ENCODE measurements at places on chromosomes 5 and 9.

DNA sequence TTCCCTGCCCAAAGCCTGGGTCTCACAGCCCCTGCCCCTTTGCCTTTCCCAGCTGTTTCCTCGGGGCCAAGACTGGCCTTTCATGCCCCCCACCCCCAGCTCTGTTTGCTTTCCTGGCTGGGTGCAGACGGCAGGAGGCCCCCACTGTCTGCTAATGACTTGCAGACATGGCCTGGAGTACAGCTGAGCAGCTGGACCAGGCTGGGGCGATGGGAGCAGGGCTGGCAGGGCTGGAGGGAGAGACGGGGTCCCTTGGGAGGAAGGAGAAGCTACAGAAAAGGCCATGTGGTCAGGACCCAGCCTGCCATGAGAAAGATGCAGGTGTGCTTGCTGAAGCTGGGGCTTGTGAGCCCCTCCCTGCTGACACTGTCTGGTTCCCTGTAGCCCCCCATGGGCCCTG lies 28.3 kb upstream of the GFPT2 start:
- DNase-seq = no peak

DNA sequence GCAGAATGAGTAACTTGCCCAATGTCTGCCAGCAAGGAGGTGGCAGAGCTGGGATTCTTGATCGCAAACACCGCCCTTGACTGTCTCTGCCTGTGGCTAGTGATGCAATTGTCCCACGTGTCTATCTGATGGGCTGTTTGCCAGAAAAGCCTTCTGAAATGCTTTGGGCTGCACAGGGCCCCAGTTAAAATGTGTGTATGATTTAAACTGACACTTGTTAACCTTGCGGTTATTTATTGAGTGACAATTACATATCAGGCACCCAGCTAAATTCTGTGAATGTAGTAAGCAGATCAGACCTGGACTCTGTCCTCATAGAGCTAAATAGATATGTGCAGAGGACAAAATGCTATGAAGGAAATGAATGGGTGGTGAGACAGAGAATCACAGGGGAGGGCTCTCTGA lies 11.6 kb upstream of the IL12B start:
- DNase-seq = peak; percentile 18

DNA sequence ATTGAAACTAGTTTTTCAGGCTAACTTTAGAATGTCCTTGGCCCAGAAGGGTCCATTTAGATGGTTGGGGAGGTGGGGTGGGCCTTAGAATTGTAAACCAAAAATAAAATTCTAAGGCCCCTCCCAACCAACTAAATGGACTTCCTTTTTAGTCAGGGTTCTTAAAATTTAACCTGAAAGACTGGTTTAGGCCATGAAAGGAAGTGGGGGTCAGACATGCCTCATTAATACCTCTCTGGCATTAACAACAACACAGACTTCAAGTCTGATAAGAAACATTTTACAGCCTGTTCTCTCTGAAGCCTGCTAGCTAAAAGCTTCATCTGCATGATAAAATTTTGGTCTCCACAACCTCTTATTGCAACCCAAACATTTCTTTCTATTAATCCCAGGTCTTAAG lies 65.5 kb upstream of the TNC start:
- no peak for DNase-seq

DNA sequence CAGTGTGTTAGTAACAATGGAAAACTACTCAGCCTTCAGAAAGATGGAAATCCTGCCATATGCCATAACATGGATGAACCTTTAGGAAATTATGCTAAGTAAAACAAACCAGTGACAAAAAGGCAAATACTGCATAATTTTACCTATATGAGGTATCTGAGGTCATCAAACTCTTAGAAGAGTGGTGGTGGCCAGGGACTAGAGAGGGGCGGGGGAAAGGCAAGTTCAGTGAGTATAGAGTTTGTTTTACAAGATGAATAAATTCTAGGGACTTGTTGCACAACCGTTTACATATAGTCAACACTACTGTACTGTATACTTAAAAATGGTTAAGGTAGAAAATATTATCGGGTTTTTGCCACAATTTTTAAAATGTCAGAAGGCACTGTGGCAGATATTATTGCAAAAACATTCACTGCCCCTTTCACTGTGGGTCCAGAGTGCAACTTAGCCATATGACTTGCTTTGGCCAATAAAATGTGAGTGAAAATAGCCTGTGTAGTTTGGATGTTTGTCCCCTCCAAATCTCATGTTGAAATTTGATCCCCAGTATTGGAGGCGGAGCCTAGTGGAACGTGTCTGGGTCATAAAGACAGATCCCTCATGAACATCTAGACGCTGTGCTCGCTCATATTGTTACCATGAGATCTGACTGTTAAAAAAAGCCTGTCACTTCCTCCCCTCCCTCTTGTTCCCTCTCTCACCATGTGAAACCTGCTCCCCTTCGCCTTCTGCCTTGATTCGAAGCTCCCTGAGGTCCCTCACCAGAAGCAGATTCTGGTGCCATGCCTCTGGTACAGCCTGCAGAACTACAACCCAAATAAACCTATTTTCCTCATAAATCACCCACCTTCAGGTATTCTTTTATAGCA lies 9.5 kb downstream of the ZNF367 start:
- DNase-seq = no peak

DNA sequence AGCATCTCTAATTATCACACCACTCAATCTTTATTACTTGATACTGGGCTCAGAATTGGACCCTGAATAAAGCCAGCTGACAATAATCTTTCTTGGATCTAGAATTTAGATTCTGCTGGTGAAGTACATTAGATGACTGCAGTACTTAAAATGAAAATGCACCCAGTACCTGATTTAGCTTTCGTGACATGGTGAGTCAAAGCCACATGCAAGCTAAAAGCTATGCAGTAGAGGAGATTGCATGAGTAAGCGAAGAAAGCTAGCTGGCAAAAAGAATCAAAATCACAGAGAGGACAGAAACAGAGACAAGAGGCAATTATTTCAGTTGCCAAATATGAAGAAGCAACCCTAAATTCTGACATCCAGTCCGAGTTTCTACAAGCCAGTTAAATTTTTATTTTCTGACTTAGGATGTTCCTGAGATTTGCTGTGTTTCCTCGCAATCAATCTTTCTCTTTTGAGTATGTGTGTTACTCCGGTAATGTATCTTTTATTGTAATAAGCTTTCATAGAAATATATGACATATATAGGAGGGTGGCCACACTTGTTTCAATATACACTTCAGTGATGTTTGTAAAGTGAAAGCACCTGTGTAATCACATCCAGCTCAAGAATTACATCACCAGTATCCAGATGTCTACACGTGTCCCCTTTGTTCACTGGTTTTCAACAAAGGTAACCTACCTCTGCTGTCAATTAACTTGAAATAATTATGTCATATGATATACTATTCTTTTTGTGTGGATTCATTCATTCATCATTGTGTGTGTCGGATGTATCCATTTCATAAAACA lies 101.7 kb downstream of the CDH18 start:
- no peak for DNase-seq

- DNase-seq = no peak
Measured at GRCh38 chr5:67971223-67971830, 244.2 kb upstream of the PIK3R1 start.

- no peak for DNase-seq
Measured at GRCh38 chr5:113230711-113231652, 203.8 kb downstream of the TSSK1B start.

DNA sequence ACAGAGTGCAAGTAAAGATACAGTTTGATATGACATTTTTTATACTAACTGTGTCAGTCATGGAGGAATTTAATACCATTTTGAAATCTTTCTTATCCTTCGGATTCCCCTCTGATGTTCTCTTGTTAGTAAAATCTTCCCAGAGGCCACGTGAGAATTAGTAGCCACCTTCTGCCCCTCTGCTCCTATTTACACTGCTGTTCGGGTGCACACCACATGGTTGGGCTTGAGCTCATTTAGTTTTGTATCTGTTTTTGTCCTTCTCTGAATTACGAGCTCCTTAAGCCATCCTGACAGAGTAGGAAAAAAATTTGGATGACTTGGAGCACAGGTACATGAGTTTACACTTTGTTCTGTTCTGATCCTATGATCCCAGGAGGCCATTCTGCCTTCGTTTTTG lies 109.7 kb downstream of the SV2C start:
- no peak for DNase-seq

- no peak for DNase-seq
Measured at GRCh38 chr9:105639936-105640335, 22.3 kb upstream of the TAL2 start.

DNA sequence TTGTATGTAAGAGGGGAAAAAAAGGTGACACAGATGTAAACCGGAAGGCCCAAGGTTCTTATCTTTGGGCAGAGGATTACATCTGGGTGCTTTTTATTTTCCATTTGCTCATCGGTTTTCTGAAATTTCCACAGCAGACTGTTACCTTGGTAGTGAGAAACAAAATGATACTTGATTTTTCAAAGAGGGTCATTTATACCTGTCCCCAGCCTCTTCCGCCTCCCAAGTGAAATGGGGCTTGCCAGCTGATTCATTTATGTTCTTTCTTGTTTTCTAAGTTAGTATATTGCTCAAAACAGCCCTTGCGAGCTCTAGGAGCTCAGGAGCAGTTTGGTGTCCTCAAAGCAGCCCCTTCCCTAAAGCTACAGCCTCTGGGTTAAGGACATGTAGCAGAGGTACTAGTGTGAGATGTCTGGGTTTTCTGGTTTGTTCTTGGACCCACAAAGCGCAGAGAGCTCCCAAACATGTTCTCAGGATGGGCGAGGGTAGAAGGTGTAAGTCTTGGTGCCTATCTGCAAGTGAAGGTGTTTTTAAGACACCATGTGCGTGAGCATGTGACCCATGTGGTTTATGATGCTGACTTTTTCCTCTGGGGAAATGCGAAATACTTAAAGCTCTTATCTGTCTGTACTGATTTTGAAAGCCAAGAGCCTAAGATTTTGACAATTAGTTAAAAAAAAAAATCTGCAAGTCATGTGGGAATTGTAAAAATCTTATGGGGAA lies 38.3 kb downstream of the DAPK1 start:
- DNase-seq = peak; percentile 3

DNA sequence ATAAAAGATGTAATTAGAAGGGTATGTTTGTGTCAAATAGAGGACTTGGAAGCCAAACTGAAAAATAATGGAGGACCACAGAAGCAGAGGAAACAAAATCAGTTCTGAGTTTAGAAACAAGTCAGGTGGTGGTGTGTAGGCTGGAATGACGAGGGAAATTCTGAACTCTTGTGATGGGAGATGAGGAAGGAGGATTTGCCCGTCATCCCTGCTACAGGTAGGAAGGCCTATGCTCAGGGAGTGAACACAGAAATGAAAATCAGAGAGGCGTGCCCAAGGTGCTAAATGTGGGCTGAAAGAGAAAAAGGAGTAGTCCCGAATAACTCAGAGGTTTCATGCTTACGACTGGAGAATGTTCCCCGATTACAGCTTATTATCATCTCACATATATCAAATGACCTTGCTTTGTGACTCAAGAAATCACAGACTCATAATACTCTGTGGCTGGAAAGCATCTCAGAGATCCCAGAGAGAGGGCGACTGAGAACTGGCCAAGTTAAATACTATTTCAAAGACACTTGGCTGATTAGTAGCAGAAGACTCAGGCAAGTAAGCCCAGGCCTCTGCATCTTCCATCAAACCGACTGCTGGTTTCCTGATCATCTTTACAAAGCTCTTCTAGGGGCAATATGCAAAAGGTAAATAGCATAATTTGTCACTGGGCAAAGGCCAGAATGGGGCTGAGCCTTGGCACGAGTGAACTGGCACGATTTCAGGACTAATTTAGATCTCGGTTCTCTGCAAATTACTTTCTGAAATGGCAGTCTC lies 126.0 kb downstream of the SUSD1 start:
- no peak for DNase-seq

DNA sequence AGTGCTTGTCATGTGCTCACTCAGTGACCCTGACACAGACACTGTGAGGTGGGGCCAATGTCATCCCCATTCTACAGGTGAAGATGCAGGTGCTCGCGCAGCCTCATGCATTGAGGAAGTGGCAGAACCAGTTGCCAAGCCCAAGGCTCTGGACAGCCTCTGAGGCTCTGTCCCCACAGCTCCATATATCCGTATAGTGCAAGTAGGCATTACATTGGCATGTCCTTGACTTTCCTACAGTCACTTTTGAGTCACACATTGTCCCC lies 58.8 kb upstream of the ANGPTL2 start:
- DNase-seq = no peak

DNA sequence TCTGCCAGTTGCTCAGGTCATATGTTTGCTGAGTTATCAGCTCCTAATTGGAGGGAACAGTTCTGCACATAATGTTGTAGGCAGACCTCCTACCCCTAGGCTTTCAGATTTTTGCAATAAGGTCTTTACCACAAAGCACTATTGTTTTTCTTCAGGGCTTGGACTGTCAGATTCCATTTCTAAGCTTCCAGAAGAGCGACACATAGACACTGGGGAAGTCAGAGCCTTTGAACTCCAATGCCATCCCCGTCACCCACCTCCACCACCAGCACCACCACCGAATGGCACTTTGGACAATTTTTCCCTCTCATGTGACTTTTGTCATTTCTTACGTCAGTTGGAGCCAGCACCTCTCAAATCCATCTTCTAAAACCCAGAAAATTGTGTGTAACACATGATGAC lies 28.3 kb upstream of the SPRY4 start:
- DNase-seq = no peak
